ENCODE measurements at places on chromosomes 4 and X.
A peak's percentile ranks its signal among the peaks of the same experiment; 100 is the strongest.

DNA sequence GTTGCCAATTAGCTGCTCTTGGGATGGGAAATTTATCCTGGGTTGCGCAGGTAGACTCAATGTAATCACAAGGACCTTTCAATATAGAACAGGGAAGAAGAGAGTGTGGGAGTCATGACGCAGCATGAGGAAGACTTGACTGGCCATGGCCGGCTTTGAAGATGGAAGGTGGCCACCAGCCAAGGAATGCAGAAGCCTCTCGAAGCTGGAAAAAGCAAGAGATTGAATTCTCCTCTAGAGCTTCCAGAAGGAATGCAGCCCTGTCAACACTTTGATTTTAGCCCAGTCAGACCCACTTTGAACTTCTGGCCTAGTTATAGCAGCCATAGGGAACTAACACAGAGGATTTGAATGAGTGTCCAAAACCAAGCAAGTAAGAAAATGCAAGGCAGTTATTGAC is 14.7 kb upstream of the SH3KBP1 start:
- no peak for DNase-seq

GRCh38 chrX:18927558-18927957 is 56.4 kb downstream of the PHKA2 start:
- no peak for DNase-seq

DNA sequence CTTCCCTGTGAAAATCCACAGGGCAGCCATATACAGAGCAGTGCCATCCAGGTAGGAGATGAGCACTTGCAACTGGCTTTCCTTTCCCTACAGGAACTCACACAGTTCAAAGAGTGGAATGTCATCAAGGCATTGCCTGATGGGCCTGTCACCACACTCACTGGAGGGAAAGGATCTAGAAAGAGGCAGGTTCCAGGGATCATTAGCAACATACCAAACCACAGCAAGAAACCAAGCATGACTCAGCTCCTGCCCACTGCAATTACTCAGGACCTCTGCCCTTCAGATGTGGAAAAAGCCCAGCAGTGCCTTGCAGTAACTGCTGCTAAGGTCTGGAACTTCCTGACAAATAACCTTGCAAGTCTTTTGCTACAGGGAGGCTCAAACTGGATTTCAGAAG is 101.2 kb downstream of the ZNF674 start:
- peak; percentile 37 for DNase-seq

DNA sequence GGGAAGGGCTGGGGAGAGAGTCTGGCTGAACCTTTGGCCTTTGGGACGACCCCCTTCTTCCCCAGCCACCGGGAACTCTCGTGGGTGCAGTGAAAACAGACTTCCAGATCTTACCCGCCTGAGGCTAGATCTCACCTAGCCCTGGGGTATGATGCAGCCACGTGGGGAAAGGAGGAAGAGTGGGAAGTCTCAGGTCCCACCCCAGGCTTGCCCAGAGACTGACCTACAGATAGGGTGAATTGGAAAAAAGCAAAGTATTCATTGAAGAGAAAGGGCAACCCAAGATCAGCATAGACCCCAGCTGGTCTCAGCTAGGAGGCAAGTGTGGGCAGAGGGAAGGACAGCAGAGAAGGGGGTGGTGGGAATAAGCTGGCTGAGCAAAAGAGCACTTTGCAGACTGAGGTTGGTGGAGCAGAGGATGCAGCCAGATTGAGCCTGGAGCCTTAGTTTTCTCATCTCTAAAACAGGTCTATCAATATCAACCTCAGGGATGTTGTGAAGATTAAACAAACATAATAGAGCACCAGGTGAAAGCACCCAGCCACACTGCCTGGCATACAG is 4.2 kb upstream of the EFNB1 start:
- DNase-seq = no peak

DNA sequence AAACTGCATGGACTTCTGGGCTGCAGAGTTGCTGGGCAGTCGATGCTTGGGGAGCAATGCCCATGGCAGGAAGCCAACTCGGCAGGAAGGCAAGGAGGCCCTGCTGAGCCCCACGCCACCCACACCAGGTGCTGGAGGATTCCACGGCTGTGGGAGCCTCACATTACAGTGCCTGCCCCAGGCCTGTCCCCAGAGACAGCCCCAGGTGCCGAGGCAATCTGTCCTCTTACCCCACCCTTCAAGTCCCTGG is 53.9 kb downstream of the HMX1 start:
- DNase-seq = no peak

Data from HTR-8/SVneo (cell line).